T-helper 22 cell (primary cell): ENCODE measurements at places on chromosomes 13 and 19.

GRCh38 chr13:67635754-67636153 is 405.6 kb upstream of the PCDH9 start:
- no peak for DNase-seq

GRCh38 chr13:35501661-35502235 is 25.3 kb upstream of the MAB21L1 start:
- DNase-seq: no peak

DNA sequence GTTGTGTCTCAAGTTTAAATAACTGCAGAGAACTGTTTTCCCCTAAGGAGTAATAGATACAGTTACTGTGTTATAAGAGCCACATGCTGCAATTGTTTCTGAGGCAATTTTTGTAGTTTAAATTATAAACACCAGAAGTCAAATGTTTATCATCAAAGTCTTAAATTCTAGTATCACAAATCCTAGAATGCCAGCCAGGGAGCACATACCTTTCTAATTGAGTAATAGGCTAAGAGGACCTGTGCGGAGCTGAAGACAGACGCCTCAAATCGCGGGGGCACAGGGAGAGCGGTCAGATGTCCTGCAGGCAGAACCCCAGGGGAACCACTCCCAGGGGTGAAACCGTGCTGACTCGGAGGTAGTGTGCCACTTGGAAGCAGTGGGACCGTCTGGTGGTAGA is 65.2 kb upstream of the TNFRSF19 start:
- no peak for DNase-seq

DNA sequence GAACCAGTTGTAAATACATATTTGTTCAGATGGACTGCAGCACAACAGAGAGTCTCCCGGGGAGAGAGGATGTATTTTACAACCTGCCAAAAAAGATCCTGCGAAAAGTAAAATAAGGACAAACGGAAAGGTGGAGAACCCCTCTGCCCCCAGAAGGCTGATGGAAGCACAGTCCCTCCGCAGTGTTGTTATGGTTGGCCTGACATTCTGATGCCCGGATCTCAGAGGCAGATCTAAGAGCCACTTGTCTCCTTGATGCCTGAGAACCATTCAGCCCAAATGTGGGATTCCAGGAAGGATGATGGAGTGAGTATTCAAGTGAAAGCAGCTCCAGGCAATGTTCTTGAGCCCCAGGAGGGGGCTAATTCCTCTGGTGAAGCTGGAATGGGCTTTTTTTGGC is 458.7 kb downstream of the ZNF536 start:
- DNase-seq: no peak

GRCh38 chr19:7512400-7512851 is 3.5 kb upstream of the ZNF358 start:
- no peak for DNase-seq

- DNase-seq: no peak
These were observed 6.2 kb downstream of the SARS2 start for GRCh38 chr19:38924388-38924787.

GRCh38 chr19:11387162-11388034 is 3.3 kb upstream of the EPOR start:
- DNase-seq: no peak
